ENCODE measurements at places on chromosomes 7 and 10. TPM values are rescaled to one million over a fixed set of nuclear protein-coding genes. Genes with fewer than 3 reads are reported as not detected.

Gene TRPV5
- total RNA-seq: not detected

Gene NEUROG3
- not detected for total RNA-seq

Gene NPY4R2
- 27.3 TPM for total RNA-seq

Gene PNLIP
- not detected for total RNA-seq

Gene C10orf67
- total RNA-seq: 0.10 TPM

Gene TDRD1
- total RNA-seq: not detected

Gene IMPDH1
- total RNA-seq: 88.5 TPM

Gene TACC2
- 86.1 TPM for total RNA-seq

Gene SLC26A5
- not detected for total RNA-seq

Gene LFNG
- 13.6 TPM for total RNA-seq

Gene PRR15
- 1.3 TPM for total RNA-seq

Gene ASZ1
- total RNA-seq: not detected

Gene GNGT1
- total RNA-seq: not detected

Gene PILRA
- total RNA-seq: 5.2 TPM

Gene TCF7L2
- total RNA-seq: 20.6 TPM

Gene NEURL1
- 0.21 TPM for total RNA-seq

Gene CALML5
- not detected for total RNA-seq

Gene SYNPO2L
- total RNA-seq: not detected

Gene ESYT2
- total RNA-seq: 68.9 TPM

Gene LRGUK
- 0.30 TPM for total RNA-seq

Gene HYAL4
- 0.08 TPM for total RNA-seq

Gene ADCY1
- 2.2 TPM for total RNA-seq

Gene SEC61A2
- total RNA-seq: 12.6 TPM

Gene GBX1
- not detected for total RNA-seq

Gene CYP3A5
- 1.4 TPM for total RNA-seq

Gene ATP6V1F
- 244 TPM for total RNA-seq

Gene VAX1
- total RNA-seq: 1.4 TPM

Gene TSPAN12
- total RNA-seq: 0.53 TPM

Gene SPACDR
- 0.86 TPM for total RNA-seq

Gene HTRA1
- 52.8 TPM for total RNA-seq

Gene ZCWPW1
- 1.7 TPM for total RNA-seq

Gene MSS51
- 0.48 TPM for total RNA-seq

Gene LIPJ
- total RNA-seq: not detected

Gene PRKCQ
- total RNA-seq: 5.1 TPM

Gene BPGM
- 19.7 TPM for total RNA-seq

Gene WASHC2C
- total RNA-seq: 18.1 TPM
